ENCODE measurements at places on chromosomes 7 and 10.

- DNase-seq: peak; percentile 75
Observed at GRCh38 chr7:151008511-151009323, 15.6 kb downstream of the ATG9B start.

- DNase-seq: no peak
Observed at GRCh38 chr7:1244700-1245523, 12.2 kb downstream of the UNCX start.

DNA sequence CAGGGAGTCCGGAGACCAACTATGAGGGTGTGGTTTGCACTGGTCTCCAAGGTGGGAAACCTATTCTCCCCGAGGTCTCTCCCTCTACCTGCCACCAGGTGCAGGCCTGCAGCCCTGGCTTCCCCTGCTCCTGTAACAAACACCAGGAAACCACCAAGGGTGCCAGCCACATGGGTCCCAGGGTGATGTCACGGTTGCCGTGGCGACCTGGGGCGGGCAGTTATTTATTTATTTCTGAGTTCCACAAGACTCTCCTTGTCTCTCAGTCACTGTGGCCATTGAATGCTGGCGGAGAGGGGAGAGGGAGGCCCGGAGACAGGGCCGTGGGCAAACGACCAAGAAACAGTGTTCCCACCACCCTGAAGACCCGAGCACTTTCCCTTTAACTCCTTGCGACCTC is 27.0 kb downstream of the MMD2 start:
- no peak for DNase-seq

- DNase-seq: no peak
Observed at GRCh38 chr10:8705415-8705814, 650.9 kb downstream of the GATA3 start.

DNA sequence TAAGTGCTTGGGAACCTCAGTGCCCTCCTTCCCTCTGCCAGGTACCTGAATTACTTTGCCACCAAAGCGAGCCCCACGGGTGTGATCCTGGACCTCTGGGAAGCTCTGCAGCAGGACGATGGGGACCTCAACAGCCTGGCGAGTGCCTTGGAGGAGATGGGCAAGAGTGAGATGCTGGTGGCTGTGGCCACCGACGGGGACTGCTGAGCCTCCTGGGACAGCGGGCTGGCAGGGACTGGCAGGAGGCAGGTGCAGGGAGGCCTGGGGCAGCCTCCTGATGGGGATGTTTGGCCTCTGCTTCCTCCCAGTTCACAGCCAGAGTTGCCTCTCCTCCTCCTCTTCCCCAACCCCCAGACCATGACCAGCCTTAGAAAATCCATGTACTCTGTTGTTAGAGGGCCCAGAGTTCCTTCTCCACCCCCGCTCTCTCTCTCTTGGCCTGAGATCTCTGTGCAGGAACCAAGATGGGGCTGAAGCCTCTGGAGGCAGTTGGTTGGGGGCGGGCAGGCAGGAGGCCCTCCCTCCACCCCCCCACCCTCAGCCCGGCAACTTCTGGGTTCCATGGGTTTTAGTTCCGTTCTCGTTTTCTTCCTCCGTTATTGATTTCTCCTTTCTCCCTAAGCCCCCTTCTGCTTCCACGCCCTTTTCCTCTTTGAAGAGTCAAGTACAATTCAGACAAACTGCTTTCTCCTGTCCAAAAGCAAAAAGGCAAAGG is 19.8 kb upstream of the SLC29A3 start:
- DNase-seq: no peak

GRCh38 chr10:114754445-114755320 is 66.9 kb upstream of the FHIP2A start:
- DNase-seq: no peak

GRCh38 chr10:96417441-96417840 is 58.6 kb upstream of the OPALIN start:
- no peak for DNase-seq

GRCh38 chr7:44145969-44146911 is 5.1 kb upstream of the MYL7 start:
- peak; percentile 55 for DNase-seq

DNA sequence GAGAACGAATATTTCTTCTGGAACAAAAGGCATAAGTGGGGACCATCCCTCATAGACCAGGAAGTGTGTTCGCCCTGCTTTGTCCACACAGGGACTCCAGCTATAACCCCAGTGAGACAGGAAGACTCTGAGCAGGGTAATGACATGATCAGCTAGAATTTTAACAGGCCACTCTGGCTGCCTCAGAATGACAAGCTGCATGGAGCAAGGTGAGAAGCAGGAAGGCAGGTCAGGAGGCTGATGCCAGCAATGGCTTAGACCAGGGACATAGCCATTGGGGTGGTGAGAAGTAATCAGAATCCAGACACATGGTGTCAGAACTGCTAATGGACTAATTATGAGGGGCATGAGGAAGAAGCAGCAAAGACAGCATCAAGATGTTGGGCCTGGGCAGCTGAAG is 264.6 kb downstream of the GRID1 start:
- no peak for DNase-seq

- no peak for DNase-seq
Observed at GRCh38 chr10:106255111-106255678, 909.3 kb downstream of the SORCS1 start.

DNA sequence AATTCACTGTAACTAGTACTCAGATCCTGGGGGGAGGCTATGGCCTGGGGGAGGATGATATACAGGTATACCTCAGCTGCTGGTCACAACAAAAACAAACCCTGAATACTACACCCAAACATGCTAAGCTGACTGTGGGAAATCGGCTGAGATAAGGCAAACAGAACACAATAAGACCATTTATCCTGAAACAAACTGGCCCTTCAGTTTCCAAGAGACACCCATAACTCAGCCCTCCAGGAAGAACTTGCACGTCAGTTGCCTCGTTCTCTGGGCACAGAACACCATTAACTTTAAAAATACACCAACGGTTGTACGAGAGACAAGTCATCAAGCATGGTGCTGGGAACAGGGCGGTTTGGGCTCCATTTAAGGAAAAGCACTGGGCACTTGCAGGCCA is 24.1 kb upstream of the KCNMA1 start:
- no peak for DNase-seq

DNA sequence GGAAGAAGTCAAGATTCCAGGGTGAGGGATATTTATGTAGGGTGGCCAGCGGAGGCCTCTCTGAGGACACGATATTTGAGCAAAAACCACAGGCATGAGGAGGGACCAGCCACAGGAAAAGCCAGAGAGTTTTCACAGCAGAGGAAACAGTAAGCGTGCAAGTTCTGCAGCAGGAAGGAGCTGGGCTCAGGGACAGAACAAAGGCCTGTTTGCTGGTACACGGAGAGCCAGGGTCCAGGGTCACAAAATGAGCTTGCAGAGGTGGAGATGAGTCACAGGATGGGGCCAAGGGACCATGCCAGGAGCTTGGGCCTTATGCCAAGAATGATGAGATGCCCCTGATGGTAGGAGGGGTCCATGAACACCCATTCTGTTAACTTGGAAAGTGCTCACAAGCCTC is 283.5 kb downstream of the PLXNA4 start:
- DNase-seq: no peak

GRCh38 chr7:20153567-20153966 is 63.6 kb downstream of the MACC1 start:
- DNase-seq: no peak

- DNase-seq: no peak
Observed at GRCh38 chr10:1846032-1846431, 108.7 kb upstream of the ADARB2 start.

DNA sequence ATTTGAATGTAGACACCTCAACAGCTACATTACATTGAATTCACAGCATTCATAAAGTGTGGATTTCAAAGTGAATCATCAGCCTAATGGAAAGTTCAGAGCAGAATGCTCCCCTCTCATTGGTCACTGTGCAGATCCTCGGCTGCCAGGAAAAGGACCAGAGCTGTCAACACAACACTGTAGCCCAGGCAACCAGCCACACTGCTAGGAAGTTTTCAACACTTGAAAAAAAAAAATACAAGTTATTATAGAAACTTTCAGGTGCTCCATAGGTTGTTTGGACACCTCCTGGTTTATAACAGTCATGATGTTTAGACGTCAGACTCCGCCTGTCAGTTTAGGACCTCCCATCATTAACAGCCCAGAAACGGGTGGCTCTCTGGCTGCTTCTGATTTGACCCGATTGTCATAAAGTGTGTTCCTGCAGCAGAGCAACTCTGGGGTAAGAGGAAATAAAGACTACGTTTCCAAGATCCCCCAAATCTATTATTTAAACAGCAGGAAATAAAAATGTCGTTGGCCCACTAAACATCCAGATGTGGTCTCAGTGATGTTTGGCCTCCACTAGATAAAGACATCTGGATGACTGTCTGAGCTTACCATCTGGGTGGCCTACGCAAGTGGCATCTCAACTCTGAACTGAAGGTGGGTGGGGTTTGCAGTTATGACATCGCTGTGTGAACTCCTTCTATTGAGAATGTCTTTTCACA is 117.4 kb downstream of the CABCOCO1 start:
- no peak for DNase-seq

- DNase-seq: no peak
Observed at GRCh38 chr10:114017873-114018272, 25.8 kb upstream of the ADRB1 start.

GRCh38 chr10:112336556-112337201 is 37.2 kb upstream of the ACSL5 start:
- DNase-seq: no peak

DNA sequence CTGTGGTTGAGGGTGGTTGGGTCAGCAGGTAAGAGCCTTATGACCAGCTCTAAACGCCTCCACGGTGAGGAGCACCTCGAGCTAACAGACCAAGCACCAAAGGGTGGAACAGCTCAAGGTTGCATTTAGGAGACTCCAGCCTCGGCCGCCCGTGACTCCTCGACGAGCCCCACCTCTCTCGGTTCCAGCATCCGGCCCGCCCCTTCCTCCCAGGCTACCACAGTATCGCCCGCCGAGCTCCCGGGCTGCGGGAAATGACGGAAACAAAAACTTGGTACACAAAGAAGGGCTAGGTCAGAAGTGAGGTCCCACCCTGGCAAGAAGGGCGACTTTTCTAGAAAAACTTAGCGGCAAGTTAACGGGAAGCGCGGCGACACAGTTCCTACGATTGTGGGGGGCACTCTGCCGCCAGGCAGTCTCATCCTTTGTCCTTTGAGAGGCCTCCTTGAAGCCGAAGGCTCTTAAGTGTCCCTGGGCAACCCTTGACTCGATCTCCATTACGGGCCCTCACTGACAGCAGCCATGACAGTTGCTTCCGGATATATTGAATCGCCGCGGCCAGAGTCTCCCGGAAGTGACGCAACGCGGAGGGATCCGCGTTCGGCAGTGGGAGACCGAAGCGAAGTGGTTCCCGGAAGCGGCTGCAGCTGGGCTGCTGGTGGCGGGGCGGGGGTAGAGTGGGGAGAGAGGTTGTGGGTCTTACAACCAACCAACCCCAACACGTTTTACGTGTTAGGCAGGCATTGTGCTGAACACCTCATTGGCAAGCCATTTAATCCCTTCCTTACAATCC is 40.2 kb upstream of the ZNF518A start:
- DNase-seq: peak; percentile 75

DNA sequence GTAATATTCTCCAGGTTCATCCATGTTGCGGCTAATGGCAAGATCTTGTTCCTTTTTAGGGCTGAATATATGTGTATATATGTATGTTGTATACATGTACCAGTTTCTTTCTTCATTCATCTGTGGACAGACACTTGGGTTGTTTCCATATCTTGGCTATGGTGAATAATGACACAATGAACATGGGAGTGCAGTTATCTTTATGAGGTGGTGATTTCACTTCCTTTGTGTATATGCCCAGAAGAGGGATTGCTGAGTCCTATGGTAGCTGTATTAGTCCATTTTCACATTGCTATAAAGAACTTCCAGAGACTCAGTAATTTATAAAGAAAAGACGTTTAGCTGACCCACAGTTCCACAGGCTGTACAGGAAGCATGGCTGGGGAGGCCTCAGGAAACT is 17.1 kb upstream of the TSPAN15 start:
- no peak for DNase-seq

- no peak for DNase-seq
Observed at GRCh38 chr10:15052121-15052520, 8.4 kb downstream of the OLAH start.

DNA sequence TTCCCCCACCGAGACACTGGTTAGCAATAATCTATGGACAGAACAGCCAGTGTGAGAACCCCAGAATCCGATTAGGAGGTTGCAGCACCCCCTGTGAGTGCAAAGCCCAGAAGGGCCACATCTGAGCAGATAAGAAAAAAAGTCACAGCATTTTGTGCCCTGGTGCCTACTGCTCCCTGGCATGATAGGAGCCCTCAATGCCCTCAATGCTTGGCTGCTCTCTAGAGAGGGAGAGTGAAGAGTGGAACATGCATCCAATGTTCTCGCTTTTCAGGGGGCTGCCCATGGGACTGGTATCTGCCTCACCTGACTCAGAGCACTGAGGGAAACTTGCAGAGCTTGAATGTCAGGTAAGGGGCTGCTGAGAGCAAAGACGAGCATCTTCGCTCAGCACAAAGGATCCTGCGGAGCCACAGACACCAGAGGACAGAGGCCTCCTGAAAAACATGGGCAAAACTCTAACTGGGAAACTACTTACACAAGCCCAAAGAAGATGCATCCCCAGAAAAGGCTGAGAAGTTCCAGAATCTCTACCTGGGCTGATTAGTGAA is 98.0 kb upstream of the FAM20C start:
- no peak for DNase-seq

- no peak for DNase-seq
Observed at GRCh38 chr7:11203683-11204082, 230.0 kb downstream of the PHF14 start.

DNA sequence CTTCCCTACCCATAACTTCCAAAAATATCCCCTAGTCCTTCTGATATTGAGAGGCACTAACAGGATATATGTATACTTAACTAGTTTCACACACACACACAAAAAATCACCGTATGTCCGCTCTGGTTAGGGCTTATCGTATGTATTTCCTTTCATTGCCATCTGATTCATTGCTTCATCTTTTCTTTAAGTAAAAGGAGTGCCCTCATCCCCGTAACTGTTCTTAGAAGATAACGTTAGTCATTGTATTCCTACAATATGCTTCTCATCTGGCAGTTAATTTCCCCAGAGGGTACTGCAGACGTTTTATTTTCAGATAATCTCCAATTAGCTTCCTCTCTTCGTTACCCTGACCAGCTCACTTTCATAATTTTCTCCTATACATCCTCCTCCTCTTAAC is 37.3 kb downstream of the NRCAM start:
- no peak for DNase-seq

DNA sequence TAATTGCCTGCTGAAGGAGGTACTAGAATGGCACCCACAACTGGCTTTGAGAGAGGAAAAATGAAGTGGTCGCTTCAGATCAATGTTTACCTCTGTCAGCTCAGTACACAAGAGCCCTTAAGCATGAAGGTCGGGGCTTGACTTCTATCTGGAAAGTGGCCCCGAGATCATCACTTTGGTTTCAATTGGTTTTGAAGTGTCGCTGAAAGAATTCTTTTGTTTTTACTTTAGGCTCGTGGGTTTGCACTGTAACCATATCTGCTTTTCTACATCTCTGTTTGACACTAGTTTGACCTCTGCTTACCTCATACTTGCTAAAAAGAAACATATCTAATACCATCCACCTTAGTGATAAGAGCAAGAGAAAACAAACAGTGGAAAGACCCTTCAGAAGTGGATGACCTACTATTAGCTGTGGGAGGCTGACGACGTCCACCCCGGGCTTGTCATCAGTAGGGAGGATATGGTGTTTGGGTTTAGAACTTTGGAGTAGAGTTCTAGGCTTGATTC is 361.8 kb downstream of the GATA3 start:
- peak; percentile 61 for DNase-seq

All from T-helper 22 cell (primary cell).